ENCODE measurements at places on chromosomes 6 and 20.

- no peak for DNase-seq
These were observed 38.9 kb downstream of the FBXO9 start for GRCh38 chr6:53103993-53104675.

GRCh38 chr6:125232466-125232865, 69.3 kb downstream of the HDDC2 start:
- no peak for DNase-seq

- DNase-seq, result peak; percentile 24
These were observed 56.2 kb upstream of the RIPOR2 start for GRCh38 chr6:24991810-24992467.

GRCh38 chr6:82145926-82146452, 101.6 kb downstream of the IBTK start:
- DNase-seq, result no peak

- DNase-seq, result no peak
These were observed 173.8 kb upstream of the NRSN1 start for GRCh38 chr6:23952245-23952644.

- no peak for DNase-seq
These were observed at the start of gene CCN5 for GRCh38 chr20:44714701-44715498. CCN5 (plus strand) TSS chr20:44715369; CDS start chr20:44715391, 22 bp downstream.

- DNase-seq, result no peak
These were observed 40.0 kb downstream of the PLG start for GRCh38 chr6:160742090-160742489.

- DNase-seq, result no peak
These were observed 38.0 kb downstream of the BFSP1 start for GRCh38 chr20:17493173-17493572.

DNA sequence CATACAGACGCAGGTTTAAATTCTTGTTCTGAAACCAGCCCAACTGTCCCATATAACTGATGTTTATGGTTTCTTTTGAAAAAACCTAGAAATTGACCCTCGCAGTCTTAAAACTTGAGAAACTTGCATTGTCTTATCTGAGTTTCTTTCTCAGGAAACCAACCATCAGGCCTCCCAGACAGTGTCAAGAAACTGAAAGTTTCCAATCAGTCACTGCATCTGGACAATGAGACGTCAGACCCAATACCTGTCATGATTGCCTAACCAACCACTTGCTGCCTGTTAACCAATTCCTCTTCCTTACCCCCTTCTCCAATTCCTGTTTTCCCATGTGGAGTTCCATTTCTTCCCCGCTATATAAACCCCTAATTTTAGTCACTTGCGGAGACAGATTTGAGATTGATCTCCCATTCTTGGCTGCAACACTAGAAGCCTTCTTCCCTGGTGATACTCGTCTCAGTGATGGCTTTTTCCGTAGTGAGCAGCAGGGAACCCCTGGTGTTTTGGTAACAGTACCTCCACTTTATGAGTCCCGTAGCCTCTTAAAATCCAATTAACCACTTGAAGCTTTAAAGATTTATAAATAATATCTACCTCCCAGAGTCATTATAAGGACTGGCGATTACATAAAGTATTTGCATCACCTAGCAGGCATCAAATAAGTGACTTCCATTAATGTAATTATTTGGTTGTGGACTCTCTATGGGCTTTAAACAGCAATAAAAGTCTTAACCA, 49.3 kb downstream of the GPR63 start:
- DNase-seq, result peak; percentile 17

- DNase-seq, result peak; percentile 34
These were observed 49.5 kb downstream of the TOX2 start for GRCh38 chr20:43963872-43964791.

- DNase-seq, result no peak
These were observed 112.4 kb upstream of the SALL4 start for GRCh38 chr20:51914758-51915157.

DNA sequence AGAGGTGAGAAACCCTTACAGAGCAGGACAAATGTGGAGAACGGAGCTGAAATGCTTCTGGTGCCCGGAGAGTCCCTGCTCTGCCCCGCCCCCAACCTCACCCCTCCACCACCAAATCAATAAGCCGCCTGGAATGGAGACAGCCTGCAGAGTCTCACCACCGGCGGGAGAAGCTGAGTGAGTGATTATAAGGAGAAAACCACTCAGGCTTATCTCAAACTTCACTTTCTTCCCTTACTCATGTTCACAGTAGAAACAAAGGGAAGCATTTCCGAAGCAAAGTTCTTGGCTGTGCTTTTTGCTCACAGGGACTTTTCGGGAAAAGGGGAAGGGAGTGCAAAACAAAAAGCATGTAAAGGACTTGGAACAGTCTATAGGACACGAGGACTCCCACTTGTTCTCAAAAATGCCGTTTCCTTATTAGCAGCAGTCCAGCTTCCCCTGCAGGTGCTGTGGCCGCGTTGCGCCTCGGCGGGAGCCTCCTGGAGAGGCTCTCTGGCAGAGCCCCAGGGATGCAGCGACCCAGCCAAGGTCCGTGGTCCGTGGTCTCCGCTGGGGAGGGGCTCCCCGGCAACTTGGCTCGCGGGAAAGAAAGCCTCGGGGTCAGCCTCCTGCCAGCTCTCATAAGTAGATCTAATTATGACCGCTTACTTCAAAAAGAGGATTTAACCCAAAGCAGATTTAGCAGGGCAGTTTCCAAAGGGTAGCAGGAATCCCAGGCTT, 64.8 kb upstream of the TMEM30A start:
- no peak for DNase-seq

- no peak for DNase-seq
These were observed 119.5 kb upstream of the FRMD1 start for GRCh38 chr6:168198302-168199180.

DNA sequence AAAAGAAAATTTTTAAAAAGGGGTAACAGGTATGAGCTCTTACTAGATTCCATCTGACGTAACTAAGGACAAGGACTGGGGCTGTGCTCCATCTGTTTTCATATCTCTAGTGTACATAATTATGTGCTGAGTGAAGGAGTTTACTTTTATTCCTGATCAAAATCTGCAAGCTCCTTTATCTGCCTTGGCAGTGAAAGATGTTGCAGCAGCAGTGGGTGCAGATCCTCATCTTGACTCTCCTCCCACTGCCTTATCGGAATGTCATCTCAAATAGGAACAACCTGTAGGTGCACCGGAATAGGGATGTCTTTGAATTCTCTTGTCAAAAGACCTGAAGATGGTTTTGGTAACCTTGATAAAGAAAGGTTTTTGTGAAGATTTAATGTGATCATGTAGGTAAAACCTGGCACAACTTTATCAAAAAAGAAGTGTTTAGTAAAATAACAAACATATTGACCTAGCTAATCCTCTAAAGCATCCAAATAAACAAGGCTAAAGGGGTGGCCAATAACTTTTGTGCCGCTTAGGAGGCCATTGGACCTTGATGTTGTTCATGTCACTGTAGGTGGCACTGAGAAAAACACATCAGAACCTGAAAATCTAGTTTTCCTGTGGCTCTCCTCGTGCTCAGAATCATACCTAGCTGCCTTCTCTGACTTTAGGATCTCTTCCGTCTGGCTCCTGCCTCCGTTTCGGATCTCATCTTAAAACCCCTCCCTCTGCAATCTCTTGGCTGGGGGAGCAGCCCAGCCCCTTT, 19.0 kb upstream of the SLC16A10 start:
- no peak for DNase-seq

DNA sequence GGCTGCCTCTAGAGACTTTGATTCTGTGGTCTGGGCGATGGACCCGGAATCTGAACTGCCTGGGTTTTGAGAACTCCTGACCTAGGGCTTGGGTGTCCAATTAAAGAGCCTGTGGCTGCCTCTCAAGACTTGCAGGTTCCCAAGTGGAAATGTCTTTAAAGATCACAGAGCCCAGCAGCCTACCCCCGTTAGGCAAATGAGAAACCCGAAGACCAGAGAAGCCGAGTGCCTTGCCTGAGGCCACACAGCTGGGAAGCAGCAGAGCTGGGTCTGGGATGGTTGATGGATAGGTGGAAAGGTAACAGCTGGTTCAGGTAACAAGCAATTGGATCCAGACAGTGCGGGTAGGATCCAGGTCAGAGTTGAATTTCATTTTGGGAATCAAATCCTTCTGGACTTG, 25.8 kb downstream of the KCNB1 start:
- DNase-seq, result no peak

DNA sequence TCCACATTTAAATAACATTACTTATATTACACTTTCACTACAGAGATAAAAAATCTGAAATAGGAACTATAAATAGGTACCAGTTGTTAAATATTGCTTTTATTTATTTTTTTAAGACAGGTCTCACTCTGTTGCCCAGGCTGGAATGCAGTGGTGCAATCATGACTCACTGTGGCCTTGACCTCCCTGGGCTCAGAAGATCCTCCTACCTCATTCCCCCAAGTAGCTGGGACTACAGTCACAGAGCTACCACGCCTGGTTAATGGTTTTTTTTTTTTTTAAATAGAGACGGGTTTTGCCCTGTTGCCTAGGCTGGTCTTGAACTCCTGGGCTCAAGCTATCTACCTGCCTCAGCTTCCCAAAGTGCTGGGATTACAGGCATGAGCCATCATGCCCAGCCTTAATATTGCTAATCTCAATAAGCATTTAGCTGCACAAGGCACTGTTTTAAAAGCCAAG, 17.3 kb downstream of the EEF1E1 start:
- no peak for DNase-seq

GRCh38 chr6:22530506-22530905, 38.9 kb upstream of the HDGFL1 start:
- no peak for DNase-seq

DNA sequence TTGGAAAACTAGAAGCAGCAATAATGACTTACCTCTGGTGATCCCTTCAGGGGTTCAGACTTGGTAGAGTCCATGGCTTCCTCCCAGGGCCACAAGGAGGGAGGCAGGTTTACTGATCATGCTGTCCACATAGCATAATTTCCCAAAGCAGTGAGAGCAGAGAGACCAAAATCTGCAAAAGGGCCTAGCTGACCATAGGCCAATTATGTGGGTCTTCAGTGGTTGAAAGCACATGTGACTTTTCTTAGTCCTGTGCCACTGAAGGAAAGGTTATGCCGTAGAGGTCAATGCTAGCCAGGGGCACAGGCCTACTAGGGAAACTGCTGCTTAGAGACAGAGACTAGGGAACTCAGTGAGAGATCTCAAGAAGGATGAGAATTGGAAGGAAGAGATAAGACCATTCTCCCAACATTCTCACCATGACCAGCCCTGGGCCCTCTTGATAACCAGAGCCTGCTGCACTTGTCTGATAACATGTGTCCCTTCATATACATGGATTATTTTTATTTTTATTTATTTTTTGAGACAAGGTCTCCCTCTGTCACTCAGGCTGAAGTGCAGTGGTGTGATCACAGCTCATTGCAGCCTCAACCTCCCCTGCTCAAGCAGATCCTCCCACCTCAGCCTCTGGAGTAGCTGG, 2.0 kb upstream of the GTPBP2 start:
- no peak for DNase-seq

DNA sequence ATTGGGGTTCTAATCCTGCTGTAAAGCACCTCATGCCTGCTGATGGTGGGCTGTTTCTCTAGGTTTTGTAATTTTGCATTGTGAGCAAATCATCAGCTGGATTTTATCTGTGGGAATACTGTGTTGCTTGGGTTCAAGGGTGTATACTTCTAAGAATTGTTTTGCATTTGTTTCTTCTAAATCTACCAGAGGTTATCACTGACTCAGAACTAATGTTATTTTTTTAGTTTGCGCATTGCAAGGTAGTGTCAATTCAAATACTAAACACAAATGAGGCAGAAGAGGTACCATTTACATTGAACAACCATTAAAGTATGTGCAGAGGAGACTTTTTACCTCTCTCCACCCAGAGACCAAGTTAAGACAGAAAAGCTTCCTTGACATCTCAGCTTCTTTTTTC, 60.0 kb downstream of the CEP162 start:
- DNase-seq, result no peak

GRCh38 chr20:62949962-62950361, 2.5 kb upstream of the SLC17A9 start:
- DNase-seq, result no peak

DNA sequence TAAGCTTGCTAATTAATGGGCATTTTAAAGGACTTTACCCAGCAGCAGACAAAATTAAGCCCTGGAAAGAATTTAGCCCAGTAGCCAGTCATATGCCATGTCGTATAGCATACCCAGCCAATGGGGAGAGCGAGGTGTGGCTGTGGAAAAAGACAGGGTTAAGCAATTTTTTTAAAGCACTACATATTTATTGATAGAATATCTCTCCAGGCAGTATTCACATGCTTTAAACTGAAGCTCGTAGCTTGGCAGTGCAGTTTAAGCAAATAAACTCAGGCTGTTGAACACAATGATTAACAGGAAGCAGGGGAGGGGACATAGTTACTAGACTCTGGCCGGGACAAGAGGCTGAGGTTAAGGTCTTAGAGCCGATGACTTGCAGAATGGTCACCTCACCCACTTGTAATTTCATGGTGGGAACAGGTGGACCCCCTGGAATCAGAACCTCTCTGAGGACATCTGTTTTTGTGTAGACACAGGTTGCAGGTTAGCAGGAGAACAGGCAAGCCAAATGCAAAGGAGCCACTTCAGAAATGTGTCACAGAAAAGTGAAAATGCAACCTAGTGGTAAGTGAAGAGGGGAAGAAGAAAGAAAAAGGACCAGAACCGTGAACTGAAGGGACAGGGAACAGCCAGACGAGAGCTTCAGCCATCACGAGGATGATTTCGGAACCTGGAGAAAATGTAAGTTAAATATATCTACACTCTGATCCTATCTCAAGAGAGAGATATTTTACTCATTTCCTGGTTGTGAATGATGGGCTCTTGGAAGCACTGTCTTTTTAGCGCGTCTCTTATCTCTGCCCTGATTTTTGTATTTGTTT, 7.2 kb downstream of the GCNT2 start:
- DNase-seq, result no peak

- no peak for DNase-seq
These were observed 14.0 kb upstream of the RUNX2 start for GRCh38 chr6:45314146-45314545.

GRCh38 chr6:42369568-42369967, 82.2 kb downstream of the TRERF1 start:
- DNase-seq, result no peak
